Stimulated activated CD4-positive, alpha-beta T cell treated with anti-CD3 and anti-CD28 coated beads, TNF-alpha, amount 100 ng/mL, for 4 hours (primary cell): ENCODE measurements at places on chromosomes 12 and 14.

- DNase-seq = no peak
These were observed 101.9 kb downstream of the RFLNA start for GRCh38 chr12:124396544-124397398.

- no peak for DNase-seq
These were observed 1.8 kb downstream of the CTSG start for GRCh38 chr14:24574206-24574774.

- DNase-seq = no peak
These were observed 60.7 kb downstream of the CCNK start for GRCh38 chr14:99541677-99542470.

- DNase-seq = no peak
These were observed 21.8 kb upstream of the KRT8 start for GRCh38 chr12:52926596-52927234.

- DNase-seq = no peak
These were observed 72.9 kb downstream of the ASCL4 start for GRCh38 chr12:107847430-107847829.

GRCh38 chr12:93426412-93426805 lies 15.3 kb downstream of the UBE2N start:
- no peak for DNase-seq

DNA sequence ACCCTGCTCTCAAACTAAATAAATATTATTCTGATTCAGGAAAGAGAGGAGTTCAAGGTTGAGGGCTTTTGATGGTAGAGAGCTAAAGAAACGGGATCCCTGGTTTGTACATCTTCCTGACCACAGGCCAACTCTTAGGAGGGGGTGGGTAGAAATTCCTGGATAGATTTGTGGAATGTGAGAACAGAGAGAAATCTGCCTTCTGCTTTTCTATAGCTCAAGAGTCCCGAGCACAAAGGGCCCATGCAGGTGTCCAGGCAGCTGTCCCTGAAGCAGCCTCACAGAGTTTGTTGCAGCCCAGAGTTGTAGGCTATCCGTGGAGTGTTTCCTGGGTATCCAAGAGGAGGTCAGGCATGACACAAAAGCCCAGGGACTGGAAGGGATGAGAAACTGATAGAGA lies 198.6 kb downstream of the BCAT1 start:
- DNase-seq = no peak
